ENCODE measurements at places on chromosomes 5 and 9.

DNA sequence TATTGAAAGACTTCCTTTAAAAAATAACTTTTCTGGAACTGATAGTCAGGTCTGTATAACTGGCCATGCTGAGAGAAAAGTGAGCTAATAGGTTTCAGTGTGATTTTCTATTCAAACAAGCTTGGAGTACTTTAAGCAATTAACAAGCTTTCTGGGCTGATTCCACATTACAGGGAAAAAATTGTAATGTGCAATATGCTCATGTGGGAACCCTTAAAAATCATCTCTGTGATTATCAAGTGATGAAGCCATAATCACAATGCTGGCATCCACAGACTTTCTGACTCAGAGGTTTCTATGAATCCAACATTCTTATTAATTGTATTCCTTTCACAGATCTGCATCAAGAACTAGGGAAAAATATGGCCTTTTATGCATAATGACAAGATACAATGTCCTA is 212.2 kb upstream of the ACO1 start:
- H3K27ac ChIP-seq: no peak overlapping the region
- H3K4me3 ChIP-seq: no peak overlapping the region
- no peaks in the 10 kb centered on the region for H3K36me3 ChIP-seq
- H3K27me3 ChIP-seq: no peaks in the 10 kb centered on the region
- no peaks in the 10 kb centered on the region for H3K4me1 ChIP-seq
- DNase-seq: no peak

- no peaks in the 10 kb centered on the region for H3K36me3 ChIP-seq
- H3K4me3 ChIP-seq: no peak overlapping the region
- DNase-seq: no peak
Measured at GRCh38 chr5:1564182-1564748, 40.5 kb upstream of the LPCAT1 start.

GRCh38 chr5:76766746-76767145 is 50.8 kb downstream of the F2R start:
- peaks cover 22% of the 10 kb centered on the region for H3K4me1 ChIP-seq
- no peaks in the 10 kb centered on the region for H3K27me3 ChIP-seq
- no peak for DNase-seq
- H3K4me3 ChIP-seq: no peak overlapping the region
- H3K36me3 ChIP-seq: no peaks in the 10 kb centered on the region

DNA sequence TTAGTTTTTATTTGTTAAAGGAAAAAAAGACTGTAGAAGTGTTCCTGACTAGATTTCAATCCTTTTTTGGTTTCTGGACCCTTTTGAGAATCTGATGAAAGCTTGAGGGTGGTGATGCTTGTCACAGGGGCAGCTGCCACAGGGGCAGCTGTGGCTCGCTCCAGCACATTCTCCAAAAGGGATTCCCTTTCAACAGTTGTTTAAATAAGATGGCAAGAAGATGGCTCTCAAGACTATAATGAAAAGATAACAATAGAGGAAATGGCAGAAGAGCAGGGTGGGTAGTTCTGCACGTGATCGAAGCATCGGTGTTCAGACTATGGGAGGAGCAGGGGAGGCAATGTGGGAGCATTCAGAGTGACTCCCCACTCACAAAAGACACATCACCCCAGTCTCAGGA is 46.5 kb upstream of the TNFAIP8 start:
- no peak for DNase-seq
- H3K27me3 ChIP-seq: no peaks in the 10 kb centered on the region

DNA sequence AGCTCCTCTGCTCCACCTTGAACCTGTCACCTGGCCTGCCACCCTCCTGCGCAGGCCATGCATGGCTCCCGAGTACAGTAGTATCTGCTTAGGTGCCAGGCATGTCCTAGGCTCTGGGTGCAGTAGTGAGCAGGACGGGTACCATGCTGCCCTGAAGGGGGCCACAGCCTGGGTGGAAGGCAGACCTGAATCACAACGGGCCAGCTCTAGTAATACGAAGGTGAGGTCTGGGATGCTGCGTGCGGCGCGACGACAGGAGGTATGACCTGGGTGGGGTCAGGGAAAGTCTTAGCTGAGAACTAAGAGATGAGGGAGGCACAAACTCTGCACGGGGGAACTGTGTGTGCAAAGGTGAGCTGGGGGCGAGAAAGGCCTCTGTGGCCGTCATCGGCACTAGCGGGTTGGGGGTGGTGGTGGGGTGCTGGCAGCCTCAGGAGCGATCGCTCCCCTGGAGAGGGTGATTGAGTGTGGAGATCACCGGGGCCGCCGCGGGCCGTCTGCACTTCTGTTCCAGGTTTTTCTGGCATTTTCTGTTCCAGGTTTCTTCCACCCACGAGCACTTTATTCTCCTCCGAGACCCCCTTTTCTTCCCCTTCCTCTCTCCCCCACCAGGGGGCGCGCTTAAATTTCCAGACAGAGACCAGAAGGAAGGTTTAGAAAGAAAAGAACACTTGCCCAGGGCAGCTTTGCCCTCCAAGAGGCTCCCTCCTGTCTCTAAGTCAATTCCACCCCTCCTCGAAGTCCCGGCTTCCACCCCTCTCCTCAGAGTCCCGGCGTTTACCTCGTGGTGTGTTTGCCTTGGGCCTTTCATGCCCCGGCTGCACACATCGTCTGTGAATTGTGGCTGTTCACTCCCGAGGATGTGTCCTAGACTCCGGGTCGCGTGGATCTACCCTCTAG is 15.1 kb downstream of the PDLIM4 start:
- no peaks in the 10 kb centered on the region for H3K36me3 ChIP-seq
- H3K27me3 ChIP-seq: peaks cover 40% of the 10 kb centered on the region
- peak; percentile 30 for DNase-seq
- H3K4me3 ChIP-seq: peak overlapping the region; percentile 32
- peaks cover 25% of the 10 kb centered on the region for H3K4me1 ChIP-seq

GRCh38 chr9:37174247-37174646 is 53.9 kb downstream of the ZCCHC7 start:
- H3K4me1 ChIP-seq: peaks cover 38% of the 10 kb centered on the region
- no peak for DNase-seq
- H3K27me3 ChIP-seq: no peaks in the 10 kb centered on the region
- no peak overlapping the region for H3K27ac ChIP-seq
- H3K4me3 ChIP-seq: no peak overlapping the region
- peaks cover 6% of the 10 kb centered on the region for H3K36me3 ChIP-seq

DNA sequence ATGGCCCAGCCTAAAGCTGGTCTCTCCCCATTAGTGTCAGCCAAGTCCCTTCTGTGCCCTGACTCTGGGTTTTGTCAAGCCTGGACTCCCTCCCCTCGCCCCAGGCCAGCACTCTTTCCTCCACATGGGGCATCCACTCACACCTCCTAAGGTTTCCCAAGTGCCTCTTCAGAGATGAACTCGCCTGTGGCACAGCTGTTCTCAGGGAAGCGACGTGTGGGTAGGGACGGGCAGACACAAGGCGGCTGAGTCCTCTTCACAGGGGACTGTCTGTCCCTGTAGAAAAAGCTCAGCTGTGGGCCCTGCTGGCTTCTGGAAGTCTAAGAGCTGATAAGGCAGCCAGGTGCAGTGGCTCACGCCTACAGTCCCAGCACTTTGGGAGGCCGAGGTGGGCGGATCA is 78.5 kb downstream of the CACNA1B start:
- no peak overlapping the region for H3K4me3 ChIP-seq
- no peak for DNase-seq
- no peaks in the 10 kb centered on the region for H3K36me3 ChIP-seq
- no peak overlapping the region for H3K27ac ChIP-seq

GRCh38 chr5:40428126-40428525 is 251.6 kb upstream of the PTGER4 start:
- H3K4me1 ChIP-seq: peaks cover 24% of the 10 kb centered on the region
- no peak overlapping the region for H3K4me3 ChIP-seq
- no peak for DNase-seq

DNA sequence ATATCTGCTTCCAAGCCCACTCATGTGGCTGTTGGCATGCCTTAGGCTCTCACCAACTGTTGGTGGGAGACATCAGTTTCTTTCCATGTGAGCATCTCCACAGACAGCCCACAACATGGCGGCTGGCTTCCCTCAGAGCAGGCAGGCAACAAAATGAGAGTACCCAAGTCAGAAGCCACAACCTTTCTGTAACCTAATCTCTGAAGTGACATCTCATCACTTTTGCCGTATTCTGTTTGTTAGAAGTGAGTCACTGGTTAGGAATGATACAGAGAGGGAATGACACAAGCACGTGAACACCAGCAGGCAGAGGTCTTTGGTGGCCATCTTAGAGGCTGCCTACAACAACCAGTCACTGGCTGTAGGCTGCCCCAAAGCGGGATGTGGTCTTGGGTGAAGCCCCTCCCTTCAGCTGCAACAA is 88.6 kb upstream of the RASGRF2 start:
- H3K27ac ChIP-seq: no peak overlapping the region
- DNase-seq: no peak
- peaks cover 13% of the 10 kb centered on the region for H3K36me3 ChIP-seq
- H3K27me3 ChIP-seq: no peaks in the 10 kb centered on the region

GRCh38 chr5:90613918-90614504 is 55.4 kb downstream of the ADGRV1 start:
- DNase-seq: no peak
- H3K36me3 ChIP-seq: no peaks in the 10 kb centered on the region
- H3K4me3 ChIP-seq: no peak overlapping the region
- no peak overlapping the region for H3K27ac ChIP-seq

DNA sequence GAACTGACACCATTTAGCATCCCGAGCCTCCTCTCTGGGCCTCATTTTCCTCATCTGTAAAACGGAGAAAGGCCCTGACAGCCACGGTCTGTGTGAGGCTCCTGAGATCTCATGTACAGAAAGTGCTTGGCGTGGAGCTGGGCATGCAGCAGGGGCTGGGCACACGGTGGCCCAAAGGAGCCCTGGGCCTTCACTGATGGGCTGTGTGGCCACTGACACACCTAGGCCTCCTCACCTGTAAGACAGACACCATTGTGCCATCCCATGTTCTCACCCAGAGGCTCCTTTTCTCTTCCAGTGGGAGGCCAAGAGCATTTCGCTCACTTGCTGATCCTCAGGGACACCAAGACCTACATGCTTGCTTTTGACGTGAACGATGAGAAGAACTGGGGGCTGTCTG is 1.6 kb downstream of the ORM1 start:
- H3K36me3 ChIP-seq: no peaks in the 10 kb centered on the region
- no peak for DNase-seq
- no peak overlapping the region for H3K4me3 ChIP-seq

DNA sequence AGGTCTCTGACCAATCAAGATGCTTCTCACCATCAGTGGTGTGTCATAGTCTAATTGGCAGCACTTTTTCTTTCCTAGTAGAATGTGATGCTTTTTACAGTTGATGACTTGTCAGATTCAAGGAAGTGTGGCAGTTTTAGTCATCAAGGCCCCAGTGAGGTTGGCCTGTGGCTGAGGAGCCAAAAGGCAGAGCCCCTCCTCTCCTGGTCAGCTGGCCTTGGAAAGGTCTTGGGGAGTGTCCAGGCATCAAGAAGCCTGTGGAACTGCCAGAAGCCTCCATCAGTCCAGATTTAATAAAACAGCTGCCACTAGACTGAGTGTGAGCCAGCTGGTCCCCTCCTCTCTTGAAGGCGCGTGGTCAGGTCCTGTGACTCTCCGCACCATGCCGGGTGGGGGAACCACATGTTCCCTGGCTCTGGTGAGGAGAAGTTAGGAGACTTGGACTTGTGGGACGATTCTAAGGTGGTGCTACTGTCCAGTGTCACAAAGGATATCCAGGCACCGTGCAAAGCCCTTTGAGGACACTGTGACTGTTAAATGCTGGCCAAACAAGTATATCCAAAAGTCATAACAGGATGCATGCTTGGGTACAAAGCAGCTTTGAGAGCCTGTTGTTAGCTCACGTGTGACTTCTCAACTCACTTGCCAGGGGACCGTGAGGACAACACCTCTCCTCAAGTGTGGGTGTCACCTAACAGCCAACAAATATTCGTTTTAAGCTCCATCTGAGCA is 6.1 kb upstream of the ANGPTL2 start:
- H3K27ac ChIP-seq: no peak overlapping the region
- H3K4me1 ChIP-seq: no peaks in the 10 kb centered on the region
- H3K27me3 ChIP-seq: no peaks in the 10 kb centered on the region
- H3K36me3 ChIP-seq: no peaks in the 10 kb centered on the region
- DNase-seq: no peak
- H3K4me3 ChIP-seq: no peak overlapping the region

DNA sequence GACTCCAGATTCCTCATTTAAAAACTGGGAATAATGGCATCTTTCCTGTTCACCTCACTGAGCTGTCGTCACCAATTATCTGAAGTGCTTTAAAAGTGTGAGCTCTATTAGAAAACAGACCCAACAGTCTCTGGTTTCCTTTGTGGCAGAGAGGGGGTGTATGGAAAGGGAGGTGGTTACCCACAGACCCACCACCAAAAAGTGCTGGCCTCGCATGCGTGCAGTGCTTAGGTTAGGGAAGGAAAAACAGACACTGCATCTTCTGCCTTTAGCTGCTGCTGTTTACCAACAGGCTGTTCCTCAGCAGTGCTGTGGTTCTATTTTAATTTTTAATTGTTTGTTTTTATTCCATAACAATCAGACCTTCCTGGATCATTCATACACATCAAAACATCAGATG is 249.6 kb downstream of the PIK3R1 start:
- no peaks in the 10 kb centered on the region for H3K4me1 ChIP-seq
- no peak overlapping the region for H3K27ac ChIP-seq
- no peaks in the 10 kb centered on the region for H3K36me3 ChIP-seq

- no peaks in the 10 kb centered on the region for H3K4me1 ChIP-seq
- no peak for DNase-seq
- H3K27ac ChIP-seq: no peak overlapping the region
- H3K27me3 ChIP-seq: peaks cover 11% of the 10 kb centered on the region
- no peaks in the 10 kb centered on the region for H3K36me3 ChIP-seq
Measured at GRCh38 chr5:5650242-5650641, 227.8 kb downstream of the ICE1 start.

- no peak overlapping the region for H3K27ac ChIP-seq
- no peak for DNase-seq
- no peaks in the 10 kb centered on the region for H3K4me1 ChIP-seq
- H3K4me3 ChIP-seq: no peak overlapping the region
- H3K27me3 ChIP-seq: peaks cover 56% of the 10 kb centered on the region
- H3K36me3 ChIP-seq: no peaks in the 10 kb centered on the region
Measured at GRCh38 chr9:108783731-108784495, 71.9 kb downstream of the ACTL7B start.

DNA sequence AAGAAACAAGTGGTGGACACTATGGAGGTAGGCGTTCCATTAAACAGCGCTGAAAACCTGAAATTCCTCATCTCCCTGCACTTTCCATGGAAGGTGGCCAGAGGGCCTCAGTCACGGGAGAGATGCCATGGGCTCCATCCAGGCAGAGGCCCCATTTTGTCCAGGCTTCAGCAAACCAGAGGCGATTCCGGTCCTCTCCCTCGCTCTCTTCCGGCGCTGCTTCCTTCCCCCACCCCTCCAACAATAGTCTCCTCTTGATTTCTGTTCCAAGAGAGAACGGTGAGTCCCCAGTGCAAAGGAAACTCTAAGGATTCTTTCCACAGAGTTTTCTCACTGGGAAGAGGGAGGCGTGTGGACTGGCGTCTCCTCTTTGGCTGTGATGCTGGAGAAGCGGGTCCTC is 7.5 kb downstream of the ZNF366 start:
- no peak for DNase-seq
- H3K4me1 ChIP-seq: no peaks in the 10 kb centered on the region
- H3K36me3 ChIP-seq: no peaks in the 10 kb centered on the region

- no peaks in the 10 kb centered on the region for H3K27me3 ChIP-seq
- H3K4me3 ChIP-seq: no peak overlapping the region
- DNase-seq: no peak
- no peak overlapping the region for H3K27ac ChIP-seq
- H3K36me3 ChIP-seq: no peaks in the 10 kb centered on the region
Measured at GRCh38 chr5:141260458-141261237, 15.5 kb downstream of the PCDHB15 start.

GRCh38 chr5:143879646-143880045 is 67.7 kb downstream of the HMHB1 start:
- peaks cover 12% of the 10 kb centered on the region for H3K27me3 ChIP-seq
- no peaks in the 10 kb centered on the region for H3K36me3 ChIP-seq
- H3K4me1 ChIP-seq: no peaks in the 10 kb centered on the region
- no peak for DNase-seq
